ENCODE measurements at places on chromosomes 16 and 17. TPM values are rescaled to one million over a fixed set of nuclear protein-coding genes. Genes with fewer than 3 reads are reported as not detected.

DNA sequence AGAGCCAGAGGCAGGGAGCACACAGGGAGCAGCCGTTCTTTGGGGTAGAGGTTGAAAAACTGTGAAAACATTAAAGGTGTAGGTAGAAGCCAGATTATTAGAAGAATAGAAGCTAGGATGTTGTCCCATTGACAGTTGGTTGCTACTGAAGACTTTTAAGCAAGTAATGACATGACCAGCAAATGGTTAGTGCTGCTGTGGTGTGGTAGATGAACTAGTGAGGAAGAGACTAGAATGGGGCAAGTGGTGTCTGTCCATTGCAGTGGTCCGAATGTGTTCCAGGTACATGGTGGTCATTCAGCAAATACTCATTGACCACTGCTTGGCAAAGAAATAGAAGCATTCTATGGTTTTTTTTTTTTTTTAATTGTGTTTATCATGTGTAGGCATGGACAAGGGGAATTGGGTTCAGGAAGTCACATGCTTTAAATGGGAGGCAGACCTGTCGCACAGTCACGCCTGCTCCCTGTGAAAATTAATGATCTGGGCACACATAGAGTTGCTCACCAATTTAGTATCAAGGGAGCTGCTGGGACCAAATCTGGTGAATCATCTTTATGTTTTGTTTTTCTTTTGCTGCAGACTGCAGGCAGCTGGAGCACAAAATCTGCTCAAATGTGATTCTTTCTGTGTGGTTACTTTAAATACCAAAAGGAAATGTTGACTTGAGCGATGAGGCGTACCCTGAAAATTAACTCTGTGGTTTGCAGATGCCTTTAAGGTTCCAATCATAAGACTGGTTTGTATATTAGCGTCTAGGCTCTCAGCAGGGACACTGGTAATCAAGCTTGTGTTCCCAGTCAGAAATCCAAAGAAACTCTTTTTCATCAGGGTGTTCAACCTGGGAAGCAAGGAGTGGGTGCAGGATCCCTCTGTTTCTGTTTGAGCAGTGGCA, 30.7 kb downstream of the YPEL2 start:
- H3K4me1 ChIP-seq: peaks cover 46% of the 10 kb centered on the region
- H3K4me3 ChIP-seq: no peak overlapping the region
- DNase-seq: peak; percentile 78
- peak overlapping the region; percentile 33 for H3K27ac ChIP-seq
- H3K27me3 ChIP-seq: no peaks in the 10 kb centered on the region
- peaks cover 12% of the 10 kb centered on the region for H3K36me3 ChIP-seq

DNA sequence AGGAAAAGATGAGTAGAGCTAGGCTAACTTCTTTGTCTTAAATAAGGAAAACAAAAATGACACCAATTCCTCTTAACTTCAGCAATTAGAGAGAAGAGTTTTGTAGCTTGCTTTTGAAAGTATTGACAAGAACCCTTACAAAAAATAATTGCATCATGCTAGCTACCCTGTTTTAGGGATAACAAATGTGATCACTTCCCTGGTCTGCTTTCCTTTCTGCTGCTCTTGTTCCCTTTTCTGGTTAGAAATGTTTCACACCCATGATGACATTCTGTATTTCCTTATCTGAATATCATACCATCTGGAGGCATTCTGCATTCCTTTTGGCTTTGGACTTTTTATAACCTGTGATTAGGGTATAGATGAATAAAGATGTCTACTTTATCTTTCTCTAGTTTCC, 9.9 kb upstream of the SMIM36 start:
- no peak for DNase-seq
- H3K36me3 ChIP-seq: no peaks in the 10 kb centered on the region
- no peaks in the 10 kb centered on the region for H3K4me1 ChIP-seq
- H3K27ac ChIP-seq: no peak overlapping the region
- peaks cover 19% of the 10 kb centered on the region for H3K27me3 ChIP-seq

DNA sequence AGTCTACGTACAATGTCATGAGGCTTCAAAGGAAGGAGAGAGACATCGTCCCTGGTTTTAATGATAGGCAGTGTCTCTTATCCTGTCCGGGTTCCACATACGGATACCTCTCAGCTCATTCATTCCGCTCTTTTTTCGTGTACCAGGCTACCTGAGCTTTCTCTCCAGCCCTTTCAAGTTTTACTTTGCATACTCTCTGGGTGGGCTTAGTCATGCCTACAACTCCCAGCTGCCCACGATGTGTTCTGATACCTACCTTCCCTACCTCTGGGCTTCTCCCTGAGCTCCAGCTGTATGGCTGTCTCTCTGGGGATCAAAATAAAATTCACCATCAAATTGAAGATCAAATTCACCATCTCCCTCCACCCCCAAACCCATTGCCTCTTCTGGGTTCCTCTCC, 354.0 kb upstream of the EEF2KMT start:
- H3K27me3 ChIP-seq: no peaks in the 10 kb centered on the region
- no peaks in the 10 kb centered on the region for H3K4me1 ChIP-seq
- H3K4me3 ChIP-seq: no peak overlapping the region
- DNase-seq: no peak
- H3K36me3 ChIP-seq: no peaks in the 10 kb centered on the region

NF1 gene
- total RNA-seq: 42.4 TPM

- H3K4me3 ChIP-seq: peak within 1 kb of the TSS; percentile 81
- peak; percentile 61 for DNase-seq
- H3K36me3 ChIP-seq: peaks cover 3% of the 10 kb centered on the region
- peak within 1 kb of the TSS; percentile 51 for H3K27ac ChIP-seq
These were observed at the start of gene MXRA7 for GRCh38 chr17:76710863-76711611. Gene MXRA7, minus strand, starts transcription at chr17:76710965. Its CDS starts 19 bp downstream, at chr17:76710946.

GPR142 gene
- total RNA-seq: not detected

MRPS23 gene
- 46.2 TPM for total RNA-seq

NPIPA2 gene
- total RNA-seq: 6.9 TPM

DNA sequence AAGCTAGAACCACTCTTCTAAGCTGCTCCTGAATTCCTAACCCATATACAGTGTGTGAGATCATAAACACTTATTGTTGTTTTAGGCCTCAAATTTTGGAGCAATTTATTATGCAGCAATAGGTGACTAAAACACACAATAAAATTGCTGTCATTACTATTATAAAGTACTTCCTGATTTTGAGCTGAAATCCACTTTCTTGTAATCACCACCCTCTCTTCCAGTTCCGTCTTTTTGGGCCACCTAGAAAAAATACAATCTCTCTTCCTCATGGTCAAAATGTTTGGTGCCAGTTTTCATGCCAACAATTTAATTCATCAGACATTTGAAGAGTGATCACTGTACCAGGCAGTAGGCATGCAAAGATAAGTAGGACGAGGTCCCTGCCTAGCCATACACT, 43.3 kb upstream of the NF1 start:
- H3K27ac ChIP-seq: no peak overlapping the region
- H3K36me3 ChIP-seq: no peaks in the 10 kb centered on the region
- no peak overlapping the region for H3K4me3 ChIP-seq
- DNase-seq: no peak

DNA sequence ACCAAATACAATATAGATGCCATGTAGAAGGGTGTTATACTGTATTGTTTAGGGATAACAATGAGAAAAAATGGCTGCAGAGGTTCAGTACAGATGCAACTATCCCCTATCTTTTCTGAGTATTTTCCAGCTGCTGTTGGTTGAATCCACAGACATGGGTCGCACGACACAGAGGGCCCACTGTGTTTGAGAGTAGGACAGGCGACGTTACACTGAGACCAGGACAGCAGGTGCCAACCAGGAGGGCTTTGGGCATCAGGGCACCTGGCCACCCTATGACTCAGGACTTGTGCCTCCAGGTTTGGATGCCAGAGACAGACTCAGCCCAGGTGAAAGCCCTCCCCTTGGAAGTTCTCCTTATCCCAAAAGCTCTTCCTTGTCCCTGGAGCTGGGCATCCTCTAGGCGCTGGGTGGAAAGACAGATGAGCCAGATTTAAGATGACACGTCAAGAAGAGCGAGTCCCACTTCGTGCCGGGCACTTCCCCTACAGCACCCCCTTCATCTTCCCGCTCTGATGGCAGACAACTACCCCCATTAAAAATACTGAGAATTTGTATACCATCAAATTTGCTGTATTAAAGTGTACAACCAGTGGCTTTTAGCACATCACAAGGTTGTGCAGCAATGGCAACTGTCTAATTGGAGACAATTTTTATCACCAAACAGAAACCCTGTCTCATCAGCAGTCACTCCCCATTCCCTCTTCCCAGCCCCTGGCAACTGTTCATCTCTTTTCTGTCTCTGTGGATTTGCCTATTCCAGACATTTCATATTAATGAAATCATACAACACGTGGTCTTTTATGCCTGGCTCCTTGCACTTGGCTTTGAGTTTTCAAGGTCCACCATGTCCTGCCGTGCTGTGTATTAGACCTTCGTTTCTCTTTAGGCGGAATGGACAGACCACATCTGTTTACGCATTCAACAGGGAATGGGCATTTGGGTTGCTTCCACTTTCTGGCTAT, 30.6 kb downstream of the TNFRSF13B start:
- H3K27ac ChIP-seq: no peak overlapping the region
- no peak for DNase-seq
- no peaks in the 10 kb centered on the region for H3K4me1 ChIP-seq
- H3K36me3 ChIP-seq: no peaks in the 10 kb centered on the region

DNA sequence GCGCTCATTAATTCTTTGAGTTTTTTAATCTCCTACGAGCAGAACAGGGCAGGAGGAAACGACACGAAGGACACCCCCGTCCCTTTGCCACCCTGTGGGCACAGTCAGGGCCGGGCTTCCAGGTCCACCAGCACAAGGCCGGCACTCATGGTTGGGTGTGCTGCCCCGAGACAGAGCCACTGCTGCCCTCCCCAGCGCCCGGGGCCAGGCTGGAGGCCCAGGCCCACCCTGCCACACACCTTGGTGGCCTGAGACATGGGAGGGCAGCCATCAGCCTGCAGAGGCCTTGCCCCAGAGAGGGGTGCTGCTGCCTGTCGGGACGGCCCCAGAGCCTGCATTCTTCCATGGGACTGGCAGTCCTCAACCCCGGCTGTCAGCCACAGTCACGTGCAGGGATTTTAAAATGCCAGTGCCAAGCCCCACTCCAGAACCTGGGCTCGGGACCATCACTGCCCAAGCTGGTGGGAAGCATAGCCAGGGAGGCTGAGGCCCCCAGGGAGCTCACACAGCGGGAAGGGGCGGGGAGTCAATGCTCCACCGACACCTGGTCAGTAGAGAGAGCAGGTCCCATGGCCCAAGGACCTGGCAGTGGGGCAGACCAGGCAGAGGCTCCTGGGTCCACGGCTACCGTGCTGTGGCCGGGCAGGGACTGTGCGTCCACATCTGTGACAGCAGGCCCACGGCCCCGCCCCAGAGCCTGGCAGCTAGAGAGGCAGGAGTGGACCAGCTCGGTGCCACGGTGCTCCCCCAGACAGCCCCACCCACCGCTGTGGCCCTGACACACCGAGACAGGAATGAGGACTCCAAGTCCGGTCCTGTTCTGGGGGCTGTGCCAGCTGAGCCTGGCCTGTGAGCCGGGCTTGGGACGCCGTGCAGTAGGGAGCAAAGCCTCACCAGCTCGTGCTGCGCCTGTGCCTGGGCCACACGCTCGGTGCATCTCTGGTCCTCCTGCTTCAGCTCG, 27.5 kb downstream of the CEP131 start:
- H3K4me3 ChIP-seq: no peak overlapping the region
- H3K36me3 ChIP-seq: peaks cover 5% of the 10 kb centered on the region
- H3K27ac ChIP-seq: no peak overlapping the region
- no peaks in the 10 kb centered on the region for H3K27me3 ChIP-seq

AURKB gene
- total RNA-seq: 104 TPM

GRCh38 chr16:73179705-73180331, 131.9 kb upstream of the ZFHX3 start:
- H3K27me3 ChIP-seq: no peaks in the 10 kb centered on the region
- no peak overlapping the region for H3K4me3 ChIP-seq
- H3K27ac ChIP-seq: no peak overlapping the region

DNA sequence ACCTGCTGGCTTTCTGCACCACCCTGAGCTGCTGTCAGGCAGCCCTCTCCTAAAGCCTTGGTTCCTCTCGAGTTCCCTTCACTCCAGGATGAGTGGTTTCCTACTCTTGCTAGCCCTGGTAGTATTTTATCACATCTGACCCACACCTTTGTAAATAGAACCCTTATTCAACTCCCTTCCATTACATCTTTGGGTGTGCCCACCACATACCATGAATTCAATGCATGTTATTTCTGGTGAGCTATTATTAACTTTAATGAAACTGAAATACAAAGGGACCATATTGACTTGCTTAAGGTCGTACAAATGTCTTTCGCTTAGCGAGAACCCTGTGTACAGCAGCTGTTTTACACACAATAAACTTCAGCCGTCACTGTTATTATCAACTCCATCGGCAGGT, 521.3 kb downstream of the GRIN2A start:
- no peaks in the 10 kb centered on the region for H3K27me3 ChIP-seq
- no peaks in the 10 kb centered on the region for H3K36me3 ChIP-seq
- DNase-seq: no peak
- no peak overlapping the region for H3K27ac ChIP-seq

GRCh38 chr16:84735849-84736586, 36.2 kb downstream of the USP10 start:
- no peak for DNase-seq
- peaks cover 44% of the 10 kb centered on the region for H3K4me1 ChIP-seq
- peaks cover 2% of the 10 kb centered on the region for H3K36me3 ChIP-seq
- H3K27me3 ChIP-seq: no peaks in the 10 kb centered on the region
- H3K27ac ChIP-seq: no peak overlapping the region

DPEP1 gene
- 0.60 TPM for total RNA-seq

FBXW10 gene
- not detected for total RNA-seq

GRCh38 chr17:42514867-42515266, 21.2 kb upstream of the NAGLU start:
- peaks cover 25% of the 10 kb centered on the region for H3K4me1 ChIP-seq
- no peak for DNase-seq
- H3K27me3 ChIP-seq: no peaks in the 10 kb centered on the region
- H3K36me3 ChIP-seq: peaks cover 3% of the 10 kb centered on the region
- H3K4me3 ChIP-seq: no peak overlapping the region
- H3K27ac ChIP-seq: no peak overlapping the region

DNA sequence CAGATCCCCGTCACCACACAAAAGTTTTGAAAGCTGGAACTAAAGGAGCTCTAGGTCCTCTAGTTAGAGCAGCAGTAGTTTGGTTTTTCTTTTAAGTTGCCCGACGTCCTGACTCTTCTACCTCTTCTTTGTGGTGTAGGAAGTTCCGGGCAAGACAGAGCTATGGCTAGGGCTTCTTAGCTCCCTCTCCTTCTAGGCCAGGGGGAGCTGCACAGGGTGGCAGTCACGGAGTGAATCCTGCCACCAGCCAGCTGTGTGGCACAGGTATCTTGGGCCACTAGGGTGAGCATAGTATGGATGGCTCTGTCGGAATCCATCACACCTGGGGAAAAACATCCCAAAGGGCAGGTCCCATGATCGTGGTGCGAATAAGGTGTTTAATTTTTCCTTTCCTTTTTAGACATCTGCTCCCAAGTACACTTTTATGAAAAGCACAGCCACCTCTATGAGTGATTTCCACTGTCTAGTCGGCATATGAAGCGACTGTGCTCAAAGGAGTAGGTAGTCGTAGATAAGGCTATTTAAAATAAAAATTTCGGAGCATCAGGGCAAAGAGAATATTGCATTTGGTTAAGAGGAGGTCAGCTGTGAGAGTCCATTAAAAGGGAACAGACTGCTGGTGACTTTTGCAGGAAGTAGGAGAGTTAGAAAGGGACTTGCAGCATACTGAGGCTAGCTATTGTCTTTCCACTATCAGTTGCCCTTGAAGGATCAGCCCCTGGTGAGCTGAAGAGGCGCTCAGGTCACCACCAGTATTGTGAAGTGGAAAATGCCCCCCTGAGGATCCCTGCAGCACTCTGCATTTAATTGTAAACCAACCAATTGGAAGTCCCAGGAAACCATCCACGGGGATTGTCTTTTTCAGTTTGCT, 2.1 kb downstream of the PRKCA start:
- H3K36me3 ChIP-seq: no peaks in the 10 kb centered on the region
- no peak overlapping the region for H3K27ac ChIP-seq
- H3K4me1 ChIP-seq: peaks cover 26% of the 10 kb centered on the region
- DNase-seq: peak; percentile 16

- DNase-seq: peak; percentile 29
- H3K4me3 ChIP-seq: peak overlapping the region; percentile 84
These were observed 589 bp downstream of the XYLT2 start for GRCh38 chr17:50346313-50347116.

Data from endothelial cell of umbilical vein (primary cell).